ENCODE measurements at places on chromosomes 4 and X.

GRCh38 chr4:102061133-102061532 is 270.6 kb downstream of the BANK1 start:
- DNase-seq = no peak

DNA sequence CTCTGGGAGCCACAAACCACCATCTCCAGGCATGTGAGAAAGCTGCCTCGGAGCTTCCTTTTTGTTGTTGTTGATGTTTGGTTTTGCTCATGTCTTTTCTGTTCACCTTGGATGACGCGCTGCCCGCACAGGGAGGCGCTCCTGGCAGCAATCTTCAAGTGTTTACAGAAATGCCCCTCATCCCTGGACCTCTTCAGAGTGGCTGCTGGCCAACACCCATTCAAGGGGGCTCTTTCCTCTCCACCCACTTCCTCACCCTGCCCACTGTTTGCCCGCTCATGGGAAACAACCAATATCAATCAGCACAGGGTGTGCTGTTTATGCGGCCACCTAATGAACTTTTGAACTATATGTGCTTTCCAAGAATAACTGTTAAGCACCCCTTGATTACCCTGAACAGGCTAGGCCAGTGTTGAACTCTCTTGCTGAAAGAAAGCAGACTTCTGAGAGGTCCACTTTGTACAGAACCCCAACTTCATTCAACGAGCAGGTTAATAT is 355.1 kb upstream of the CLNK start:
- DNase-seq = no peak

DNA sequence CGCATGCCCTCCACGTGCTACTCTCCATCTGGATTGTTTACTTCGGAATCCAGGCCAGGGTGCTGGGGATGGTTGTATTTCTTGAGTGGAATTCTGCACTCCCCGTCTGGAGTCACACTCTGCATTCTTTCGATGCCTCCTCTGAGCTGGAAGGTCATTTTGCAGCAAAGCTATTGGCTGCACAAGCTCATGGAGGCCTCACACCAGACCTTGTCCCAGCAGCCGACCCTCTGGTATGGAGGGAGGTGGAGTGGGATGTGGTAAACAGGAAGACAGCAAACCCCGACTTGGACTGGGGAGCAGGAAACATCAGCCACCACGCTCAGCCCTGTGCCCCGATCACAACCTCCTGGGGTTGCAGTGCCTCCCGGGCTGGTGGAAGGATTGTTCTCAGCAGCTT is 225.3 kb upstream of the LNX1 start:
- DNase-seq = no peak

- no peak for DNase-seq
Observed at GRCh38 chrX:118100091-118100490, 16.5 kb downstream of the KLHL13 start.

- no peak for DNase-seq
Observed at GRCh38 chrX:41705680-41706374, 17.1 kb downstream of the GPR34 start.

- no peak for DNase-seq
Observed at GRCh38 chr4:41175794-41176193, 38.5 kb downstream of the APBB2 start.

DNA sequence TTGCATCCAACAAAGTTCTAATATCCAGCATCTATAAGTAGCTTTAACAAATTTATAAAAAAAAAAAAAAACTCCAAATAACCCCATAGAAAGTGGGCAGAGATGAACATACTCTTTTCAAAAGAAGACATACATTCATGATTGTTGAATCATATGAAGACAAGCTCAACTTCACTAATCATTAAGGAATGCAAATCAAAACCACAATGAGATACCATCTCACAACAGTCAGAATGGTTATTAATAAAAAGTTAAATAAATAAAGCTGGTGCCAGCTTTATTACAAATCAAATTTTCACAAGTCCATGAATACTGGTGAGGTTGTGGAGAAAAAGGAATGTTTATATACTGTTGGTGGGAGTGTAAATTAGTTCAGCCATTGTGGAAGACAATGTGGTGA is 592.0 kb downstream of the IQCM start:
- no peak for DNase-seq

- DNase-seq = peak; percentile 2
Observed at GRCh38 chr4:99885063-99885664, 9.1 kb downstream of the LAMTOR3 start.

- no peak for DNase-seq
Observed at GRCh38 chr4:80183250-80184052, 13.9 kb upstream of the PRDM8 start.

DNA sequence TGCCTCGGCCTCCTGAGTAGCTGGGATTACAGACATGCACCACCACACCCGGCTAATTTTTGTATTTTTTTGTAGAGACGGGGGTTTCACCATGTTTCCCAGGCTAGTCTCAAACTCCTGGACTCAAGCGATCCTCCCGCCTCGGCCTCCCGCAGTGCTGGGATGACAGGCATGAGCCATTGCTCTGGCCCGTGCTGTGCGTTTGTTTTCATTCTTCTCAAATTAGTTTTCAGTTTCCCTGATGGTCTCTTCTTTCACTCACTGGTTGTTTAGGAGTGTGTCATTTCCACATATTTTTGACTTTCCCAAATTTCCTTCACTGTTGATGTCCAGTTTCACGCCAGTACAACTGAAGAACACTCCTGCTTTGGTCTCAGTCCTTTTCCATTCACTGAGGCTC is 31.8 kb downstream of the SH3TC1 start:
- DNase-seq = no peak

DNA sequence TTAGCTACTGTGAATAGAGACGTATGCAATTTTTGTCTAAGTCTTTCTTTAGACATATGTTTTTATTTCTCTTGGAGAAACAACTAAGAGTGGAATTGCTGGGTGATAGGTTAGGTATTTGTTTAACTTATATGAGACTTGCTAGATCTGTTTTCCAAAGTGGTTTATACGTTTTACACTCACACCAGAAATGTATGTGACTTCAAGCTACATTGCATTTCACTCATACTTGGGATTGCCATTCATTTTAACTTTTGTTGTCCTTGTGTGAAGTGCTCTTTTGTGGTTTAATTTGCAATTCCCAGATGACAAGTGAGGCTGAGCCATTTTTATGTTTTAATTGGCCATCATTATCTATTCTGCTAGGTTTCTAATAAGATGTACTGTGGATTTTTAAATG is 817.2 kb downstream of the GLUD2 start:
- no peak for DNase-seq

DNA sequence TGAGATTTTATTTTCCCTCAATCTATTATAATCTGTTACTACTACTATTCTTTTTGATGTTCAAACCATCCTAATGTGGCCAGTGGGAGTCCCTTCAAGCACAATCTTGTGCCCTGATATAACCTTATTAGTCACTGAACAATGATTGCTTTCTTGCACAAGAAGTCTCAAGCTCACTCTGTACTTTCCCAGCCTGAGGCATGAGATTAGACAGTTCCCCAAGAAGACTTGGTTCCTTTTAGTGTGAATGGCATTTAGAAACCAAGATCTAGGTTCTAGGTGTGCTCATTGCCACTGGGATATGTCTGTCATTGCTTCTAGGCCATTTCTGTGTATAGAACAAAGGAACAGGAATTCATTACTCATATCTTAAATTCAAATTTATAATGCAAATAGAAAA is 28.0 kb upstream of the RBM41 start:
- DNase-seq = no peak

DNA sequence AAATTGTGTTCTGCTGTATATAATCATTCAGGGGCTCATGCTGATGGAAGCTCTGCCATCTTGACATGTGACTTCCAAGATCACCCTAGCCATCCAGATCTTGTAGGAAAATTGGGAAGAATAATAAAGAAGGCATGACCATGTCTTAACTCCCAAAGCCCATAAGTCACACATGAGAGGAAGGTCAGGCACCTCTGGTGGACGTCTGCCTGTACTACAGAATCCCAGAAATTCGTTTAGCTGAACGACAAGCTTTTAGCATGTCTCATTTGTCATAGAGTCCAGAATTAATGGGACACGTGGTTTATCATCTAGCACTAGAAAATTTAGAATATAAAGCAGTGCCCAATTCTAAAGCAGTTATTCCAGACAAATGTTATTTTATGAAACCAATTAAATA is 212.7 kb downstream of the CENPC start:
- no peak for DNase-seq

DNA sequence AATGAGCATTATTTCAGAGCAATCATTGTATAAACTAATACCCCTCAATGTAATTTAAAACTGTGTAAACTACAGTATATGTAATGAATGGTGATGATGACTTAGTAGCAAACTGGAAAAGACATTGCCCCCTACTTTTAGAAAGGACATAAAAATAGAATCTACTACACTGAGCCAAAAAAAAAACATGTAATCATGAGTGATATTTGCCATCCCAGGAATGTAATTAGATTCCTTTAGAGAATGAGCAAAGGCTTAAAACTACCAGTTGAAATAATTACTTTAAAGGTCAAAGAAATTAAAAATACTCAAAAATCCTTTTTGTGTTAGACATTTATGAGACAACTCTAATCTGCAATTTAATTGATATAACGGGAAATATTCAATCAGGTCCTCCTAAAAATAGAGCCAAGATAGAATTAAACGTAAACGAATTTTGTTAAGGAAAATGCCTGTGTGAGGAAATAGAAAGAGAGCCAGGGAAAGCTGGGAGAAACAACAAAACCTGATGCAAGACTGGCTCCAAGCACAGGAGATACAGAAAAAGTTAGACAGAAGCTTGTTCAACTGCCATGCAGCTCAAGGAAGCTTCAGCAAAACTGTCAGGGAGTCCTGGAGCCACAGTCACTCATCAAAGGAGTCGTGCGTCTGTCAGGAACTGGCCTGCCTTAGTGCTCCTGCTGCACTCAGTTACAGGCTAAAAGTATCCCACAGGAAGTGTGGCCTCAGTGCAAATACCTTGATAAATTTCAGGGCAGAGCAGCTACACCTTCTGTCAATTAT is 655.7 kb upstream of the INTU start:
- no peak for DNase-seq
